ENCODE measurements at places on chromosomes 13 and 19. TPM values are rescaled to one million over a fixed set of nuclear protein-coding genes. Genes with fewer than 3 reads are reported as not detected.

- H3K4me1 ChIP-seq: peaks cover 26% of the 10 kb centered on the region
- peaks cover 8% of the 10 kb centered on the region for H3K27me3 ChIP-seq
- peaks cover 4% of the 10 kb centered on the region for H3K36me3 ChIP-seq
- no peak overlapping the region for H3K4me3 ChIP-seq
Observed at GRCh38 chr19:17394891-17395415, 957 bp upstream of the CCDC194 start.

GRCh38 chr13:79679334-79679733 lies 198.4 kb downstream of the NDFIP2 start:
- H3K27me3 ChIP-seq: no peaks in the 10 kb centered on the region
- H3K4me1 ChIP-seq: no peaks in the 10 kb centered on the region
- H3K36me3 ChIP-seq: no peaks in the 10 kb centered on the region
- no peak overlapping the region for H3K4me3 ChIP-seq

DNA sequence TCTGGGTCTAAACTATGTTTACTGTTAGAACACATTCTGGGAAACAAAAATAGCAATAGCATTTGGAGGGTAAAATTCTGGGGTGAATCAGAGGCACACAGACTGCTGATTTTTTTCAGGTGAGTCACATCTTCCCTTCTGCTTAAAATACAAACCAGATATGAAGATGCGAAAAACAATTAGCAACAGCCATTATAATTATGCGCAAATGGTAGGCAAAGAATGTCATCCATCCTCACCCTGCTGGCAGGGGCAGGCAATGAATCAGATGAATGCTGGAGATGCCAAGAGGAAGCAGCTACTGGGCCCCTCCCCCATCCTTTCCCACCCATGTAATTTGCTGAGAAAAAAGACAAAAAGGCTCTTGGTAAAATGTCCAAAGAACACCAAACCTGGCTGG lies 282.9 kb downstream of the KLF5 start:
- H3K4me3 ChIP-seq: no peak overlapping the region
- H3K4me1 ChIP-seq: no peaks in the 10 kb centered on the region

Gene GGN
- polyA plus RNA-seq: 0.19 TPM

GRCh38 chr13:99371956-99372355 lies 64.8 kb upstream of the GPR183 start:
- no peaks in the 10 kb centered on the region for H3K27me3 ChIP-seq
- H3K4me3 ChIP-seq: no peak overlapping the region

- DNase-seq: no peak
- no peaks in the 10 kb centered on the region for H3K36me3 ChIP-seq
- H3K4me3 ChIP-seq: no peak overlapping the region
- H3K27ac ChIP-seq: no peak overlapping the region
- no peaks in the 10 kb centered on the region for H3K27me3 ChIP-seq
- H3K4me1 ChIP-seq: no peaks in the 10 kb centered on the region
Observed at GRCh38 chr13:112990783-112991182, 21.8 kb downstream of the MCF2L start.

DNA sequence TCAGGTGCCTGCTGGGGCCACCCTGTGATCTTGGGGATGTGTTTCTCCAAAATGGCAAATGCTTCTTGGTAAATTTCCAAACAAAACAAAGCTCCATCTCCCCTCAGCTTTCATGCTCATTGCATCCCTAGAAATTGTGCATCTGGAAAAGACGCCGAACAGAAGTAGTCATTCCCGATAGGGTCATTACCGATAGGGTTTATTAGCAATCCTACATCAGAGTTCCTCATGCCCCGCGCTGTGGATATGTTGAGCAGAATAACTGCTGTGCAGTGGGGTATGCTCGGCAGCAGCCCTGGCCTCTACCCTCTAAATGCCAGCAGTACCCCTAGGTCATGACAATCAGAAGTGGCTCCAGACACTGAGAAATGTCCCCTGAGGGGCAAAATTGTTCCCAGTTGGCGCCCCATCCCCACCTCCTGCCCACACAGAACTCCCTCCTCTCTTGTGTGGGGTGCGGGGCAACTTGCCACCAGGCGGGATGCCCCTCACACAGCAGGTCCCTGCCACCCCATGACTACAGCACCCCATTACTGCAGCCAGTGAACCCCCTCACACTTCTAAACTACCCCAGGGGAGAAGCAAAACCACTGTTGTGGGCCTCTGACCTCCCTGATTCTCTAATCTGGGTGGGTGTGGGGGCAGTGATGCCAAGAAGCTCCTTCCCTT lies 13.0 kb upstream of the SLC7A10 start:
- H3K27ac ChIP-seq: no peak overlapping the region
- H3K27me3 ChIP-seq: no peaks in the 10 kb centered on the region
- peaks cover 36% of the 10 kb centered on the region for H3K4me1 ChIP-seq
- H3K36me3 ChIP-seq: no peaks in the 10 kb centered on the region
- peak; percentile 31 for DNase-seq

Gene WDR88
- polyA plus RNA-seq: not detected

DNA sequence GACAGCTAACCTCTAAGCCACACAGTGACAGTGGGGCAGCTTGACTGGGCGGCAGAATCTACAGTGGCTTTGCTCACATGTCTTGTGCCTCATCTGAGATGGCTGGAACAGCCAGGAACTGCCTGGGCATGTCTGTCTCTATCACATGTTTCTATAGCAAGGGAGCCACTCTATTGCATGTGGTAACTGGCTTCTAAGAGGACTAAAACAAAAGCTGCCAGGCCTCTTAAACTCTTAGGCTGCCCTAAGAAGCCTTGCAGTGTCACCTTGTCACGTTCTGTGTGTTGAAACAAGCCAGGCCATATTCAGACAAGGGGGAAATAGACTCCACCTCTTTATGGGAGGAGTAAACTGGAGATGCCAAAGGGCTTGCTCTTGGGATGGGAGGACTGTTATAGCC lies 122.9 kb upstream of the MAB21L1 start:
- H3K4me1 ChIP-seq: no peaks in the 10 kb centered on the region
- H3K36me3 ChIP-seq: no peaks in the 10 kb centered on the region
- no peak overlapping the region for H3K4me3 ChIP-seq

- H3K4me3 ChIP-seq: no peak overlapping the region
- H3K27ac ChIP-seq: no peak overlapping the region
- H3K4me1 ChIP-seq: no peaks in the 10 kb centered on the region
- H3K27me3 ChIP-seq: no peaks in the 10 kb centered on the region
- DNase-seq: no peak
- H3K36me3 ChIP-seq: no peaks in the 10 kb centered on the region
Observed at GRCh38 chr13:76596216-76596615, 290.0 kb downstream of the KCTD12 start.

- H3K27ac ChIP-seq: peak overlapping the region; percentile 98
- H3K36me3 ChIP-seq: peaks cover 31% of the 10 kb centered on the region
- H3K4me3 ChIP-seq: peak overlapping the region; percentile 77
- peaks cover 41% of the 10 kb centered on the region for H3K4me1 ChIP-seq
- DNase-seq: no peak
Observed at GRCh38 chr19:29606420-29606747, 301 bp downstream of the POP4 start.

Gene KLF2
- 27.1 TPM for polyA plus RNA-seq

Gene NOTCH3
- polyA plus RNA-seq: 2.5 TPM

- H3K36me3 ChIP-seq: no peaks in the 10 kb centered on the region
- H3K27ac ChIP-seq: no peak overlapping the region
- H3K27me3 ChIP-seq: peaks cover 7% of the 10 kb centered on the region
- no peak for DNase-seq
Observed at GRCh38 chr19:277131-277530, 14.1 kb downstream of the PLPP2 start.

GRCh38 chr13:33262594-33262993 lies 23.0 kb downstream of the STARD13 start:
- no peaks in the 10 kb centered on the region for H3K36me3 ChIP-seq

GRCh38 chr19:55696301-55697068 lies 21.5 kb downstream of the EPN1 start:
- peak; percentile 66 for DNase-seq
- H3K27ac ChIP-seq: no peak overlapping the region
- no peaks in the 10 kb centered on the region for H3K4me1 ChIP-seq

- DNase-seq: peak; percentile 75
- H3K4me1 ChIP-seq: peaks cover 29% of the 10 kb centered on the region
- H3K4me3 ChIP-seq: no peak overlapping the region
- H3K36me3 ChIP-seq: peaks cover 8% of the 10 kb centered on the region
Observed at GRCh38 chr19:46303691-46304397, 7.0 kb downstream of the HIF3A start.

Gene PABPC3
- 0.03 TPM for polyA plus RNA-seq

Gene MPND
- 17.9 TPM for polyA plus RNA-seq

DNA sequence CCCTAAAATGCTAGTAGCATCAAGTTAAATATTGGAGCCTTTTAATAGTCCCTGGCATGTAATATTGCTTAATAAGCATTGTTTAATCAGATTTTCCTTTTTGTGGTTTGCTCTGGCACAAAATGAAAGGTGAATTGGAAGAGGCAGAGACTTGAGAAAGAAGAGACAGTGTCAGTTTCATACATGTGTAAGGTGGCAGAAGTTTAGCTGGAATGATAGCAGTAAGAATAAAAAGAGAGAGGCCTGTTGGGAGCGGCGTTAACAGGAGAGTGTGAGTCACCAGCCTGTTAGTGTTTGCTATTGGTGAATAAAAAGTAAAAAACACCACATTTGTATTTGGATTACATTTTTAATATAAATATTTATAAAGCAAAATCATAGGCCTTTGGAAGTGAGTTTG lies 145.3 kb downstream of the PDS5B start:
- no peak overlapping the region for H3K27ac ChIP-seq
- H3K4me3 ChIP-seq: no peak overlapping the region
- H3K4me1 ChIP-seq: peaks cover 26% of the 10 kb centered on the region
- no peak for DNase-seq

GRCh38 chr19:41626877-41627276 lies at the start of gene CEACAM4:
TSS of gene CEACAM4 (minus strand) at chr19:41627074. CDS start at chr19:41626963, 111 bp downstream.
- peak; percentile 91 for DNase-seq
- no peaks in the 10 kb centered on the region for H3K4me1 ChIP-seq
- no peaks in the 10 kb centered on the region for H3K27me3 ChIP-seq
- peak within 1 kb of the TSS; percentile 48 for H3K27ac ChIP-seq
- H3K4me3 ChIP-seq: peak within 1 kb of the TSS; percentile 61
- H3K36me3 ChIP-seq: no peaks in the 10 kb centered on the region

Gene CNMD
- polyA plus RNA-seq: not detected

DNA sequence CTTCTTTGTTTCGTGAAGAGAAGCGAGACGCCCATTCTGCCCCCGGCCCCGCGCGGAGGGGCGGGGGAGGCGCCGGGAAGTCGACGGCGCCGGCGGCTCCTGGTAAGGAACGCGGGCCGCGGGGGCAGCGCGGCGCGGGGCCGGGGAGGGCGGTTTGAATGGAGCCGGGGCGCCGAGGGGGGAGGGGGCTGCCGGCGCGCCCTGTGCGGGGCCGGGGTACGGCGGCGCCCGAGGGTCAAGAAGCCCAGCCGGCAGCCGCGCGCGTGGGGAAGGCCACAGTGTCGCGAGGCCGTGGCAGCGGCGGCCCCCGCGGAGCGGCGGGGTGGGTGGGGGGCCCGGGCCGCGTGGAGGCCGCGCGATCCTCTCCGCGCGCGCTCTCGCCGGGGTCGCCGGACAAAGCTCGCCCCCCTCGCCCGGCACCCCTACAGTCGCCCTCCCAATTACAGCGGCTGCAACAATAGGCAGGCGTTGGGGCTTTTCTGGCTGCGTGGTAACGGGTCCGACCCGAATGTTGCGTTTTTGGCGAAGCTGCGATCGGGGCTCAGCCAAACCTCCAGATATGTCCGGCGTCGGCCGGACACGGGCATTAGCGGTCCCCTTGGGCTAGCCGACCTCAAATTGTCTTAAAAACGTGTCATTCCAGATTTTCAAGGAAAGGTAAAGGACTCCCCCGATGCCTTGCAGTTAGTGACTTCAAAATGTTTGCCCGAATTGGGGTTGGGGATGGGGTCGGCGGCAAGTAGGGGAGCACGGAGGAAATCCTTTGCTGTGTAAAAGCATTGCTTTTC lies 437 bp downstream of the SMARCA4 start:
- no peaks in the 10 kb centered on the region for H3K36me3 ChIP-seq
- H3K4me3 ChIP-seq: peak overlapping the region; percentile 92
- peaks cover 58% of the 10 kb centered on the region for H3K4me1 ChIP-seq

DNA sequence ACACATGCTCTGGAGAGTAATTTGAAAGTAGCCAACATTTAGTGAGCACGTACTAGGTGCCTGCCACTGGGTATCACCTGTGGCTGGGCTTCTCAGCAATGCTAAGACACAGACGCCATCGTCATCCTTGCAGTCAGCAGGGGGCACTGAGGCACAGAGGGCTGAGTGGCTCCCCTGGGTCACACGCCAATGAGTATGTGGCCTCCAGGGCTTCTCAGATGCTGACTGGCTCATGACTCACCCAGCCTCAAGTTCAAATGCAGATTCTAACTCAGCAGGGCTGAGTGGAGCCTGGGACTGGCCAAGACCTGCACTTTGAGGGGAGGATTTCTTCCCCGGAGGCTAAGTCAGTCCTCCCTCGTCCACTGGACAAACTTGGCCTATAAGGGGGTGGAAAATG lies 115.1 kb upstream of the CACNA1A start:
- no peaks in the 10 kb centered on the region for H3K36me3 ChIP-seq
- no peak overlapping the region for H3K4me3 ChIP-seq
- peak; percentile 54 for DNase-seq
- H3K27ac ChIP-seq: no peak overlapping the region
- peaks cover 22% of the 10 kb centered on the region for H3K27me3 ChIP-seq
- no peaks in the 10 kb centered on the region for H3K4me1 ChIP-seq

DNA sequence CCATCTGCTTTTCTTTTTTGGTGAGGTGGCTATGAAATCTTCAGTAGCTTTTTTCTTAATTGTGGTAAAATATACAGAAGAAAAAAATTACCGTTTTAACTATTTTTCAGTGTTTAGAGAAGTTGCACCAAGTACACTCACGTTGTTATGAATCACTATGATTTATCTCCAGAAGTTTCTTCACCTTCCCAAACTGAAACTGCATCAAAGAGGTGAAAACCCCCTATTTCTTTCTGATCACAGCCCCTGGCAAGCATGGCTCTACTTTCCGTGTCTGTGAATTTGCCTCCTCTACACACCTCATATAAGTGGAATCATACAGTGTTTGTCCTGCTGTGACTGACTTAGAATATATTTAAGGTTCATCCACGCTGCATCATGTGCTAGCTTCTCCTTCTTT lies 15.6 kb upstream of the SIGLEC10 start:
- no peaks in the 10 kb centered on the region for H3K36me3 ChIP-seq
- H3K27ac ChIP-seq: no peak overlapping the region
- no peak overlapping the region for H3K4me3 ChIP-seq
- no peak for DNase-seq
- peaks cover 25% of the 10 kb centered on the region for H3K4me1 ChIP-seq

Gene CLEC17A
- polyA plus RNA-seq: 23.3 TPM

Gene IGFL1
- polyA plus RNA-seq: not detected

- no peak overlapping the region for H3K27ac ChIP-seq
- DNase-seq: no peak
- H3K36me3 ChIP-seq: peaks cover 16% of the 10 kb centered on the region
- peaks cover 48% of the 10 kb centered on the region for H3K27me3 ChIP-seq
- peaks cover 18% of the 10 kb centered on the region for H3K4me1 ChIP-seq
Observed at GRCh38 chr19:55451163-55451964, 8.3 kb upstream of the SHISA7 start.

Measured in spleen (tissue), 13 donors.